Activated naive CD4-positive, alpha-beta T cell treated with anti-CD3 and anti-CD28 coated beads for 36 hours (primary cell): ENCODE measurements at places on chromosomes 4 and X.
A peak's percentile ranks its signal among the peaks of the same experiment; 100 is the strongest.

- no peak for DNase-seq
Measured at GRCh38 chrX:49029876-49030275, 13.3 kb downstream of the TFE3 start.

GRCh38 chr4:15414551-15415091 lies 13.2 kb upstream of the C1QTNF7 start:
- DNase-seq: no peak

- no peak for DNase-seq
Measured at GRCh38 chr4:52107336-52107735, 56.2 kb downstream of the SPATA18 start.

GRCh38 chr4:79141530-79141929 lies 184.3 kb downstream of the NAA11 start:
- no peak for DNase-seq

- DNase-seq: peak; percentile 23
Measured at GRCh38 chrX:15301924-15302323, 13.5 kb downstream of the ASB11 start.

- no peak for DNase-seq
Measured at GRCh38 chr4:54439831-54440243, 210.7 kb downstream of the PDGFRA start.

GRCh38 chrX:46326161-46326560 lies 219.1 kb downstream of the ZNF674 start:
- DNase-seq: no peak

GRCh38 chr4:61149278-61149677 lies 50.8 kb upstream of the ADGRL3 start:
- no peak for DNase-seq

- DNase-seq: no peak
Measured at GRCh38 chr4:165788686-165789463, 84.2 kb upstream of the TLL1 start.

DNA sequence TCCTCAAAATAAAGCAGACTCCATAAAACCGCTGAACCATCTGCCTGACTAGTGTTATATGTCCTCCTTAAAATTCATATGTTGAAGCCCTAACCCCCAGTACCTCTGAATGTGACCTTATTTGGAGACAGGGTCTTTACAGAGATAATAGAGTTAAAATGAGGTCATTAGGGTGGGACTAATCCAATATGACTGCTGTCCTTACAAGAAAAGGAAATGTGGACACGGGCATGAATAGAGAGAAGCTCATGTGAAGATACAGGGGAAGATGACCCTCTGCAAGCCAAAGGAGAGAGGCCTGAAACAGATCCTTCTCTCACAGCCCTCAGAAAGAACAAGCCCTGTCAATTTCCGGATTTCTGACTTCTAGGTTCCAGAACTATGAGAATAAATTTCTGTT lies 82.0 kb upstream of the KLHL13 start:
- DNase-seq: no peak

GRCh38 chrX:149982310-149982709 lies 44.0 kb upstream of the EOLA2 start:
- DNase-seq: no peak
